ENCODE measurements at places on chromosomes 6 and 20.

GRCh38 chr6:51949526-51949925, 137.9 kb downstream of the PKHD1 start:
- no peak for DNase-seq

GRCh38 chr20:59014680-59015389, 4.4 kb upstream of the TUBB1 start:
- DNase-seq = no peak

DNA sequence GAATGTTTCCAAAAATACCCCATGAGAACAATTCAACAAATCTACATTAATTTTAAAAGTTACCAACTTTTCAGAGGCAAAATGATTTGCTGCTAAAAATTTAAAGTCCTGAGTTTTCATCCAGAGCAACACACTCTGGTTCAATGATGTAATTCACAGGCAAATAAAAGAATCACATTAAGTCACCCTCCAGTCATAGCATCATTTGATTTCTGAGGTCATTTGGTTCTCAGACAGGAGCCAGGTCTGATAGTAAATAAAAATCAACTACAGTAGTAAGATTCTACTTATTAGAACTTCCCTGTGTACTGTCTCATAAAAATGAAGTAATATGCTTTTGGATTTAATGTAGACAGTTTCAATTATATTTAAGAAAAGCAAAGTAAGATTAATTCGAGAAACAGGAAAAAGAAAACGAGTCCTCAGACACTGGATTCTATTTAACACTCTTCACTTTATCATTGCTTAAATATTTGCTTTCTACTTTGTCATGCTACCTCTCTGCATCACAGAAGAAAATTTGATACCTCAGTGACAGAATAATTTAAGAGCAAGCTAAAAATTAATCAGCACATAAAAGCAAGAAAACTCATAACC, 25.8 kb downstream of the MAP7 start:
- DNase-seq = no peak

DNA sequence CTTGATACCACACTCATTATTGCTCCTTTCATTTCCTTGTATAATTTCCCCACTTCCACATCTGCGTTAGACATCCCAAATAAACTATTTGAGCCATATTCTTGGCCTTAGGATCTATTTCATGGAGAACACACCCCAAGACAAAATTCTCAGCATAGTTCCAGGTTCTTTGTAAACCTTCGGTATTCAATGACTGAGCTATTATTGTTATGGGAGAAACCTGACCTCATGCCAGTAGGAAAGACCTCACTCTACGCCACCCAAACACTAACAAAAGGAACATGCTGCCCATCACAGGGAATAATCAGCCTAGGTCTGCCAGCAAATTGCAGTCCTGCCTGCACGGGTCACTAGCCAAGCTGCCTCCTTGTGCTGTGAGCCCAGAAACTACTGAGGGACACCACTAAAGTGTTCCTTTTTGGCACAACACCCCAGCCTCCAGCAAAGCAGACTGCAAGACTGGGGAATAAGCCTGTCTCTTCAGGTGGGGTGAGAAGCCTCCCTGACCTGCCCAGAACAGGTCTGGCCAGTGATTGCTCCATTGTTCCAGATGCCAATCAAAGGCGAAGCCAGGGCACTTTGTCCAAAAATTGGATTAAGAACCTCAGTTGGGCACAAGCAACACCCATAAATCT, 371.8 kb downstream of the MAFB start:
- DNase-seq = no peak

GRCh38 chr20:19095762-19096161, 116.7 kb upstream of the SLC24A3 start:
- no peak for DNase-seq

DNA sequence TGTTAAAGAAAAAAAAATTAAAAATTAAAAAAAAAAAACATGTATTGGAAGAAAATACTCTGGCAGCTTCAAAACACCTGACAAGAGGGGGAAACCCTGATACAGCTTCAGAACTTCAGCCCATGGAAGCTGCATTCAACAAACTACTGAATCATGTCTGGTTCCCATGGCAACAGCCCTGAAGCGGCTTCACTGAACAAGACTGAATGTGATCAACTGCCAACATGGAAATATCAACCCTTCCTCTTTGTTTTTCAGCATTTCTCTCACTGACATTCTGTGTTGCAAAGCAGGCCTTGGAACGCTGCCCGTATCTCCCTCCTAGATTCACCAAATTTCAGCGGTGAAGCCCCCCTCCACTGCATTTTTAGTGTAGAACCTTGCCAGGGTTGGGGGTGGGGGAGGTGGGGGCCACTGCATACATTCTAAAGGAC, 91.3 kb upstream of the SHLD1 start:
- DNase-seq = peak; percentile 7

DNA sequence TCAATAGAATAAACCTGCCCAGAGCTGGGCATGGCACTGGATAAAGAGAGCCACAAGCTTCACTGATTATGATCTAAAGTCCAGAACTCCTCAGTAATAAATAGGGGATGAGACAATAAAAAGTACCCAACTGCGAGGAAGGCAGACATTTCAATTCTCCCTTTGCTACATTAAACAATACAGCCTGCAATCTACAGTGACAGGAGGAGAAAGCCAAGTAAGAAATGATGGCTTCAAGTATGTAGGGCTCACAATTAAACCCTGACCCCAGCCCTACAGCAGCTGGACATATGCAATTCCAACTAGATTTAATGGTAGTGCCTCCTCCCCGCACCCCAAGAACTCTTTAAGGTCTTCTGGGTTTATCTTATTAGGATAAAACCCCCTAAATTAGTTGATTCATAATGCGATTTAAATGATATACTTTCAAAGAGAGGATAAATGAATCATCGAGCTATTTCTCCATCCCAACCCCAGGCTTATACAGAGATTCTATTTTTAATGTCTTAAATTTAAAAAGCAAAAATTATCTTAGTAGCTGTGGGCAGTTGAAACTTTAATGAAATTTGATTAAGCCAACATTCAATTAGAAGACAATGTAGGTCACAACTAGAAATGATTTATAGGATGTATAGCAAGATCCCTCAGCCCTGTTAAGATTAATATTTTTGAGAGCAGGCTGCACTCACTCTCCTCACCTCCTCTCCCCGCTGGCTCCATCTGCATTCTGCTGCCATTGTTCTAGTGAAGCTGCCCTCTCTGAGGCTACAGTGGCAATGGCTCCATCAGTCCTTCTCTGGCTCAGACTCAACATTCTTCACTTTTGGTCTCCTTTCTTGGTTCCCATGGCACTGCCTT, 57.1 kb downstream of the OGFRL1 start:
- no peak for DNase-seq

DNA sequence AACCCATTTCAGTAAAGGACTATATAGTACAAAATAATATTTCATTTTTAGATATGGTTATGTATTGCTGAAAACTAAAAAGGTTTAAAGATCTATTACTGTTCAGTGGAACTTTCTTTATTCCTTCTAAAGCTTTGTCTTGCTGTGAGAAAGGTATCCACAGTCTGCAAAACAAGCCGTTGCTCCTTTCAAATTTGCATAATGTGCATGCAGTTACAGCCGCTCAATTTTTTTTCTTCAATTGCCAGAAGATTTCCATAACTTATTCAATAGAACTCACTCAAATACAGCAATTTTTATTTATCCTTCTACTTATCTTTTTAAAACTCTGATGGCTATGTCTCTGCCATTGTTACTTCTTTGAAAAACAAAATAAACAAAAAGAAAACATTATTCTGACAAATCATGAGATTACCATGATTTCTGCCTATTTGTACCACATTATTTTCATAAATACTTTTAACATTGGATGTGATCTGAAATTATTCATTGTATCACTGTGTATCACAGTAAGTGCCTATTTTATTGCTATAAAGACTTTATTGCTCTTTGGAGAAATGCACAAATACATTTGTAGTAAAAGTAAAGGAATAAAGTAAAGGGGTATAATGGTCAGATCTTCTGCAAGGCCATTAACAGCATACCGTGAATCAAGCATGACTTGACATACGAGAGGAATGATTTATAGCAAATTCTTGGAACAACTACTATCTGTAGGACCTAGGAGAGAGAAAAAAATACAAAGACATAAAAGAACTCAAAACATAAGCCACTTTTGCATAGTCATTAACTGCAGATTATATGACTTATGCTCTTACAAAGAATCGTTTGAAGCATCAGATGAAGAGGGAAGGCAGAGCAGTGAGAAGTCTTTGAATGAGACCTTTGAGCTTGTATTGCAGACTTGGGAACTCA, 29.6 kb upstream of the HBS1L start:
- DNase-seq = no peak

DNA sequence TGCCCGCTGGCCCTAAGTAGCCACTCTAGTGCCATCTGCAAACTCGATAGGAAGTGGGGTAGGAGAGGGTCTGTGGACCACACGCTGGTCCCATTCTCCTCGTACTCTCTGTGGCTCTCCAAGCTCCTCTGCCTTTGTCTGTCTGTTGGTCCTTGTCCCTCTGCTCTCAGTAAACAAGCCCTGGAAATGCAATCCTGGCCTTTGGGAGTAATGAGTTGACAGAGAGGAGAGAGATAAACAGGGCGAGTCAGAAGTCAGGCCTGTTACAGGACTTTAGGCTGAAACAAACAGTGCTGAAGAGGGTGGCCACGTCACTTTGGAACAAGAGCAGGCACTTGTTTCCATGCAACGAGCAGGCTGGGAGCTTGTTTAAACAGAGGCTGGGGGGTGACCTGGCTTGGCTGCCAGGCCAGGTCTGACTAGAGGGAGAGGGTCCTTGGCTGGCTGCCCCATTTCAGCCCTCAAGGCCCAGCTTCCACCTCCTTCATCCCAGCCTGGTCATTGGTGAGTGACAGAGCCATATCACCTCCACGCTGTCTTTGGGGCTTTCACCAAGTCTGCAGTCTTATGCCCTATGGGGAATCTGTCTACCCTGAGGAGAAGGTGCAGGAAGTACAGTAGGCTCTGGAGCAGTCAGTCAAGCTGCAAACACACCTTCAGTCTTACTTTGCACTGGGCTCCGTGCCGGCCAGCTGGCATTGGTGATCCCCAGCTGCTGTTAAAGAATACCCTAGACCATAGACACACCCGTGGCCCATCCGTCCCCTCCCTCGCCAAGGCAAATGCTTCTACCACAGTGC, 22.6 kb downstream of the FOXP4 start:
- DNase-seq = no peak

- no peak for DNase-seq
Observed at GRCh38 chr20:32945710-32946221, 58.5 kb downstream of the SUN5 start.
